ENCODE measurements at places on chromosomes 12 and 14.
A peak's percentile ranks its signal among the peaks of the same experiment; 100 is the strongest.

DNA sequence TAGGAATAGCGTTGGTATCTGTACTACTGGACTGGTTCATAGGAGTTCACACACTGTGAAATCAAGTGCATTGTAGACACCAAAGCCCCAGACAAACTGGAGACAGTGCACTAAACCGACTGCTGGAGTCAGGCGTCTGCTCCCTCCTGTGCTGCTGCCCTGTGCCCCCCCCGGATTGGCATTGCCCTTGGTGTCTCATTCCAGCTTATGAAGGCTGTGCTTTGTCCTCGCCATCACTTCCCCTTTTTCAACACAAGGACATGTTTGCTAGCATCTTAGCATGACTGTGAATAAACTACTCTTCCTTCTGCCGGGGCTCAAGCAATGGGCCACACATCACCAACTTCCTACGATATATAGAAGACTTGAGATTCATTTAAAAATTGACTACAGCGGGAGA is 84.0 kb downstream of the TMCC3 start:
- DNase-seq: no peak

DNA sequence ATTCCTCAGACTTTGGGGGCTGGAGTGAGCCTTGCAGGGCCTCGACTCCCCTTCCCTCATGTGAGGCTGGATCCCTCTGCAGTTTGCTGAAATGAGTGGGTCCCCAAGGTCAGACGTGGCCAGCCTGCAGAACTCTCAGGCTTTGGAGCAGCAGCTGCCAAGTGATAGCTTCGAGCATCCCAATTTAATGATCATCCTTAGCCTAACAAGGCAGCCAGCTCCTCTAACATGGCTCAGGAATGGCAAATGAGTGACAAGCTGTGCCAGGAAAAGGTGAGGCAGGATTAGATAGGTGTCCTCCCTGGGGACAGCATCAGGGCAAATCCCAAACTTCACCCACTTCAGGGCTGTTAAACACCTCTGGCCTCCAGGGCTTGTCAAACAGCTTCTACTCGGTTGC is 130.7 kb upstream of the PWP1 start:
- no peak for DNase-seq

DNA sequence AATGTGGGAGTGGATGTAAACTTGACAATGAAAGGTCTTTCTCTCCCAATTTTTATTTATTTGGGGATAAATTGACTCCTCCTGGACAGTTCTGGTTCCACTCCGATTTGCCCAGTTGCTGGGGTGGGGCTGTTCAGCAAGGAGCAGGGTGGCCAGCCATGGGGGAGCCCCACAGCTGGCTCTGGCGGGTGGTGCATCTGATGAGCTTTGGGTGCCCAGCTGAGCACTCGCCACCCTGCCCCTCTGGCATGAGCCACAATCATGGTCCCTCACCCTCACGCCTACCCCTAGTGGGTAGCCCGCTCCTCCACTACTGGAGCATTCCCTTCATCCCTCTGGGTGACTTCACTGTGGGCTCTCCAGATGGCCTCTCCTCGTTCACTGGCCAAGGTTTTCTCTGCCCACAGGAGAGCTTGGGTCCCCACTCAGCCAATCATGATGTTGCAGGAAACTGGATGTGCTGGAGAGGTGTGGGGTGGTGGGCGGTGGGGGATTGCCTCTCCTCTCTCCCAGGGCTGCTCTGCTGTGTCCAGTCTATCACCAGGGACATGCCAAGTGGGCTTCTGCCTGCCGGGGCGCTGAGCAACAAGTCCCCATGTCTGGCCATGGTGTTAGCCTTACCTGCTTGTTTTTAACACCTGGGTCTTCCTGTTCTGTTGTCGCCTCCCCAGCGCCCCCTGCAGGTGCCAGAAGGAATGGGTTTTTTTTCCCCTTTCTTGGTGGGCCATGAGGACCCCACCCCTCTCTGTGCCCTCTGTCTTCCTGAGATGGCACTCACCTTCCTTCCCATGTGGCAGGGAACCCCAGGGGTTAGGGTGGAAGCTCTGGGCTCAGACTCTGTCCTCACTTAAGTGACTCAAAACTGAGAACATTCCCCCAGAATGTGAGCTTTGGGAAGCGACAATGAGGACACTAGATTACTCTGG is 3.4 kb downstream of the CYP46A1 start:
- DNase-seq: no peak

- DNase-seq: no peak
These were observed 260.8 kb upstream of the G2E3 start for GRCh38 chr14:30297876-30298795.

DNA sequence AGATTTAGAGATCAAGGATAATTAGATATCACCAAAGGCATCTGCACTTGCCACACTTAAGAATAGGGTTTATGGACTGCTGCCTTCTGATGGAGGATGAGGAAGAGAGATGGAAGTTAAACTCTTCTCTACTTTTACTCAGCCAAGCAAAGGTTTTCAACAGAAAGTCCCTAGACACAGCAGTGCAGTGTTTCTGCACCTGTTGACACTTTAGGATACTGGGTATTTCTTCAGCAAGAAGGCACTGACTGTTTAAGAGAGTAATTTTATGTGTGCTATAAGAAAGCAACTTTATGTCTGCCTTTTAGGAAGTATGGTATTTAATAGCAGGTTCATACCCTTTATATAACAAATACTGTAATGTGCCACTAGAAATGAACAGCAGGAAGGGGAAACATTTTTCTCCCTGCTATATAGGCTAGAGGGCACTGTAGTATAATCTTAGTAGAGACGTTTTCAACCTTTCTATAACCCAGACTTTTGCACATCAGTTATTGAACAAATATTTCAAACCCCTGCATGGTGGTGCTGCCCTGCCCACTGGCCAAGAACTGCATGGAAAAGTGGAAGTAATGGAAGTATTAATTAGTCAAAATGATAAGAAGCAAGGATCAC is 225.0 kb upstream of the GRIP1 start:
- no peak for DNase-seq

DNA sequence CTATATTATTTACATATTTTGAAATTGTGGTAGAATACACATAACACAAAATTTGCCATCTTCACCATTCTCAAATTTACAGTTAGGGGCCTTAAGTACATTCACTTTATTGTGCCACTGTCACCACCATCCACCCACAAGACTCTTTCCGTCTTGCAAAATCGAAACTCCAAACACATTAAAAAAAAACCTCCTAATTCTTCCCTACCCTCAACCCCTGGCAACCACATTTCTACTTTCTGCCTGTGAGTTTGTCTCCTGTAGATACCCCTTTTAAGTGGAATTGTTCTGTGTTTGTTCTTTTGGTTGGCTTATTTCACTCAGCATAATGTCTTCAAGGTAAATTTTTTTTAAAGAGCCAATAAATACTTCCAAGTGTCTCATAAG is 31.6 kb upstream of the AMIGO2 start:
- no peak for DNase-seq

DNA sequence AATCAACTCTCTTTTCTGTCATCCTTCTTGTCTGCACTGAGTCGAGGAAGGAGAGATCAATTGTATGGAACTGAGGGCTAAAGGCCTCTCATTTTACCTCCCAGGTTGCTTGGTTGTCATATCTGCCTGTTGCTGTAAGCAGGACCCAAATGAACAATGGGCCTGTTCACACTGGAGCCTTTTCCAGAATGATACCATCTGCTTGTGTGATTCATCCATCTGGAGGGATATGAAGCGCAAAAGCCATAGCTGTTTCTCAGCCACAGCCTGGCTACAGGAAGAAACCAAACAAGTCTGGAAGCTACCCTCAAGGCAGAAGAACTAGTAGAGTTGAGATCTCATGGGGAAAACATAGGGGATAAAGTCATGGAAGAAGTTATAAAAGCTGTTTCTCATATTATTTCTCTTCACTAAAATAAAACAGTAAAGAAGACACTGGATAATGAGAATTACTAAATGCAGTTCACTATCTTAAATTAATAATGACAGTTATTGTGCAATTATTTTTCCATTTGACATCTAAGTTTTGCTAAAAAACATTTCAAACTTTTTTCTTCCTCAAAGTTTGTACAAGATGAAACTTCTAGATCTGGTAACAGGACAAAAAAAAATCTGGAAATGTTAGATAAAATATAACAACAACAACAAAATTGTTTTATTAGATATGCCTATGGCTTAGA is 106.3 kb downstream of the SPTSSA start:
- DNase-seq: no peak

GRCh38 chr12:12979126-12979525 is 20.9 kb downstream of the HEBP1 start:
- no peak for DNase-seq

DNA sequence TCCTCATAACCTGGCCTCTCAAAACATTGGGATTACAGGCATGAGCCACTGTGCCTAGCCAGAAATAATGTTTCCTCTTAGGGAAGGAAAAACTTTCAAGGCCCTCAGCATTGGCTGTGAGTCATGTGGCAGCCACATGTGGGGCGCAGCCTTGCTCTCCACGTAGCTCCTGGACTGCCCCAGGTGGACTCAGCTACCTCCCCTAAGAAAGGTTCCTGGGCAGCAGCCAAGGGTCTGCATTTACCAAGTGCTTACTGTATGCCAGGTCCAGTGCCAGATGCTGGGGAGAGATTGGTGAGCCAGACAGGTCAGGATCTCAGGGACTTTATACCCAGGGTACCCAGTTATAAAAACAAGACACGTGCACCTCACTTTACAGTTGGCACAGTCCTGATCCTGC is 3.7 kb upstream of the TRPV4 start:
- no peak for DNase-seq

GRCh38 chr14:20802341-20803084 is at the start of gene RNASE1:
TSS of gene RNASE1 (minus strand) at chr14:20802844. CDS start at chr14:20802068, 776 bp downstream.
- DNase-seq: no peak

GRCh38 chr14:36226164-36226563 is 49.6 kb upstream of the PTCSC3 start:
- no peak for DNase-seq

DNA sequence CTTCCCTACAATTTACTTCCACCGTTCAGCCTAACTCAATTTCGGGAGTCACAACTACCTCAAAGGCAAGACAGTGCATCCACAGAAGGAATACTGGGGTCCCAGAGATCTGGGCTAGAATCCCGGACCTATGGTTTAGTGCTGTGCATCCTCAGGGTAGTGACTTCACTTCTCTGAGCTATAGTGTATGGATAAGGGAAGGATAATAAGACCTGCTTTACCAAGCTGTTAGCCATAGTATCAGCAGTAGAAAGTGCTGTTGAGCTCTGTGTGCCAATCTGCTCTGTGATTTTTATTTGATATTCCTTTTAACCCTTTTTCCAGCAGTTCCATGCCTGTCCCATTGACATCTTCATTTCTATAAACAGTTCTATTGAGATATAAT is 1044.3 kb downstream of the BCL11B start:
- DNase-seq: no peak

DNA sequence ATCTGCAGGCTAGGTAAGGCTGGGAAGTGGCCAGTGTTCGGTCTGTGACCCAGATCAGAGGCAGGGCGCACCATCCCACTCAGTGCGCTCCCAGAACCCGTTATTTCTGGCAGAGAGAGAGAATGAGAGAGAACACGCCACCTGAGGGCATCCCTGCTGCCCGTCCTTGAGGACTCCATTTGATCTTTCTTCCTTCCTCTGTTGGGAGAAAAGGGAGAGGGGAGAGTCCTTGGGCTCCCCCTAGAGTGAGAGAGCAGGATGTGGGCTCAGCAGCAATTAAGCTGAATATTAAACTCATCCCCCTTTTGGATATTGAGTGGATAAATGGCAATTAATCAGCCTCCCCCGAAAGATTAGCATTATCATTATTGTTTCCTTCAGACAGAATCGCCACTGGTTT is 70.6 kb downstream of the IFT43 start:
- DNase-seq: no peak

DNA sequence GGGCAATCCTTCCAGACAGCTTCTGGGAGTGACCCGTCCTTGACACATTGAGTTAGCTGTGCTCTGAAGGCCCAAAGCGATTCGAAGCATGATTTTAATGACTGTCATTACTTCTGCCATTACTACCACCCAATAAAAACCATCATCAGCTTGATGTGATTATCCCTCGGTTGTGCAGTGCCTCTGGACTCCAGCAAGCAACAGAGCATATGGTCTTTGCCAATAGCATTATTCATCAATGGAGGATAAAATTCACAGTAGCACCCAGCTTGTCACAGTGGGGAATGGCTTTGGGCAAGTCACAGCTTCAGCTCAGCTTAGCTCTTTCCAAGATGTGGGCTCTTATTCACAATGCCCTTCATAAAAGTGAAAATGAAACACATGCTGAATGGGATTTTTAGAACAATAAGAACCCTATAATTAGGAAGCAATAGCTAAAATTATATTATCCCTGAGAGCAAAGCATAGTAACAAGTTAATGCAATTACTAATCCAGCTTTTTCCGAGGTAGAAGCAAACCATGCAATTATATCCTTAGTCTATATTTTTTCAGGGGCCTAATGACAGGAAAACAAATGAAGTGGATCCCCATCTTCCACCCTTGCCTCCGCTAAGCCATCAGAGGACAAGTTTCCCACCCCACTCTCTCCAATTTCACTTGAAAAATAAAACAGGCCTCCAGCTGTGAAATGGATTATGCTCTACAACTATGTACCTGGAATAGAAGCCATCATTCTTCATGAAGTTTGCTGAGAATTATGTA is 163.0 kb upstream of the EEA1 start:
- DNase-seq: peak; percentile 77

- DNase-seq: no peak
These were observed 123.4 kb downstream of the CCDC91 start for GRCh38 chr12:28313631-28314030.

GRCh38 chr12:72872996-72873395 is 600.8 kb downstream of the TRHDE start:
- DNase-seq: no peak

GRCh38 chr14:45252366-45253069 is 484 bp downstream of the MIS18BP1 start:
- DNase-seq: no peak

DNA sequence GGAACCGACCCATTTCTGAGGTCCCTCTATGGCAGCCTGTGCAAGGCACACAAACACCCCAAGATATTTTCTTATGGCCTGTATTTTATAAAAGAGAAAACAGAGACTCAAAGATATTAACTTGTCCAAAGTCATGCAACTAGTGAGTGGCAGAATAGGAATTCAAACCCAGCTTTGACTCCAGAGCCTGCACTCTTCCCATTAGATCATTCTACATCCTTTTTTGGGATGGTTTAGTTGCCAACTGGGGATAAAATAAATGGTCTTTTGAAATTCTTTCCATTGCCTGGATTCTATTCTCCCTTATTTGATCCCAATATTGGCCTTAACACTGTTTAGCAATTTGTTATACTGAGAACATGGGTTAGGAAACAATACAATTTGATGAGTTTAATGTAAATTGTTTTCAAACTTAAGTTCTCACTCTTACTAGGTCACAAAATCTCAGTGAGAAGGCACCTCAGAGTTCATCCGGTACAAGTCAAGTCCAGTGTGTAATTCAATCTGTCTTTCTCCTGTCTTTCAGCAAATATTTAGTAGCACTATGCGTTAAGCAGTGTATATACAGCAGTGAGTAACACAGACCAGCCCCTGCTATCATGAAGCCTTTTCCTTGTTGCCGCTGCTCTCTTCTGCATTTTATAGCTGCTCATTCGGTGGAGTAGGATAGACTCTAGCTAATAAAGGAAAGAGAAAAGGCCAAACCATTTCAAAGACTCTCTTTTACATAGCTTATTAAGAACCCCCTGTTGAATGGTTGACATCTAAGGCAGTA is 162.1 kb upstream of the IFNG-AS1 start:
- no peak for DNase-seq

GRCh38 chr12:26327975-26328644 is 132.7 kb downstream of the SSPN start:
- DNase-seq: no peak
